ENCODE measurements at places on chromosomes 7 and 10.

DNA sequence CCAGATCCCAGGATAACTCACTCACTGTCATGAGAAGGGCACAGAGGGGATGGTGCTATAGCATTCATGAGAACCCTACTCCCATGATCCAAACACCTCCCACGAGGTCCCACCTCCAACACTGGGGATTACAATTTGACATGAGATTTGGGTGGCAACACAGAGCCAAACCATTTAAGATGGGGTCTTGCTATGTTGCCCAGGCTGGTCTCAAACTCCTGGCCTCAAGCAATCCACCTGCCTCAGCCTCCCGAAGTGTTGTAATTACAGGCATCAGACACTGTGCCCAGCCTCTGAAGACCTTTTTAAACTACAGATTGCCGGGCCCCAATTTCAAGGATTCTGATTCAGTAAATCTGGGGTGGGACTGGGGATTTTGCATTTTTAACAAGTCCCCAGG, 98.5 kb downstream of the BAMBI start:
- no peak for DNase-seq

GRCh38 chr7:71846160-71846559, 566.0 kb downstream of the CALN1 start:
- peak; percentile 61 for DNase-seq

- DNase-seq, result no peak
These were observed 83.1 kb downstream of the ADARB2 start for GRCh38 chr10:1654247-1654646.

DNA sequence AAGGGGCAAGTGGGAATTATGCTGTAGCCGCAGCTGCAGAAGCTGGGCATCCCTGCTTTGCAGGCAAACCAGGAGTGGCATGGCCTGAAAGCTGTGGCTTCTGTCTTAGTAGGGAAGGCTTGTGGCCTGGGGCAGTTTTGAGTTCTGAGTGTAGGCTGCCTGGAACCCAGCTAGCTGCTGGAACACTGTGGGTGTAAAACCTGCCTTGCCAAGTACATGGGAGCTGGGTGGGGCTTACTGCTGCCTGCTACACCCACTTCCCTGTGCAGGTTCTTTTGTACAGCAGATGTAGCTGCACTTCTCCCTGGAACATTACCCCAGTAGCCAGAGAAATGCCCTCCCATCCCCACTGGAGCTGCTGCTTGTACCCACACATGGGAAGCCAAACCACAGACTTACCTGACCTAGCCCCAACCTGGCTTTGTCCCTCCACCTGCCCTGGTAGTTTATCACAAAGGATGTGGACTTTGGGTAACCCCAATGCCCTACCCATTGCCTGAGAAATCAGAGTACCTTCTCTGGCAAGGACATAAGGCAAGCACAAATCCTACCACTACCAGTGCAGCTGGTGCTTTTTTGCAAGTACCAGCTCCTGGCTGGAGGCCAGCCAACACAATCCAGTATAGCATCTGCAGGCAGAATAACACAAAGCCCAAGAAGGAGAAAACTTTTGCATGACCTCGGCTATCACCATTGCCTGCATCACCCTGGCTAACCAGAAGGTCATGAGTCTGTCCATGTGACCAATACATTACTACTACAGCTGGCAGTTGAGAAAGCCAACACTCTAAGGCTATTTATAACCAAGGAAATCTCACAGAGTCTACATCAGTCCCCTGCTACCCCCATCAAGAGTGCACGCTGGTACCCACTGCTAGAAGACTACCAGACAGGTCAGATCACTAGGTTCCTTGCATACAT, 26.5 kb upstream of the PPP1R3A start:
- DNase-seq, result no peak

DNA sequence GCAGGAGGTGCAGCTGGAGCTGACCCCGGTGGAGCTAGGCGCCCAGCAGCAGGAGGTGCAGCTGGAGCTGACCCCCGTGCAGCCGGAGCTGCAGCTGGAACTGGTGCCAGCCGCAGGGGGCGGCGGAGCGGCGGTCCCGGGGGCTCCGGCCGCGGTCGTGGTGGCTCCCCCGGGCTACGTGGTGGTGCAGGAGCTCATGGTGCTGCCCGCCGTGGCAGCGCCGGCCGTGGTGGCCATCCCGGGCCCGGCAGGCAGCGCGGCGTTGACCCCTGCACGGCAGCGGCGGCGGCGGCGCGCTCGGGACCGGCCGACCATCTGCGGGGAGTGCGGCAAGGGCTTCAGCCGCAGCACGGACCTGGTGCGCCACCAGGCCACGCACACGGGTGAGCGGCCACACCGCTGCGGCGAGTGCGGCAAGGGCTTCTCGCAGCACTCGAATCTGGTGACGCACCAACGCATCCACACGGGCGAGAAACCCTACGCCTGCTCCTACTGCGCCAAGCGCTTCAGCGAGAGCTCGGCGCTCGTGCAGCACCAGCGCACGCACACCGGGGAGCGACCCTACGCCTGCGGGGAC, 6.8 kb downstream of the ZNF853 start:
- no peak for DNase-seq

GRCh38 chr10:59577984-59578383, 131.7 kb downstream of the SLC16A9 start:
- DNase-seq, result no peak

- no peak for DNase-seq
These were observed 9.2 kb downstream of the GLCCI1 start for GRCh38 chr7:7977774-7978173.

GRCh38 chr7:151876899-151877777, at the start of gene PRKAG2:
Gene PRKAG2, minus strand, starts transcription at chr7:151877115. Its CDS starts 495 bp downstream, at chr7:151876620.
- DNase-seq, result no peak

- no peak for DNase-seq
These were observed 66.4 kb downstream of the MINDY4 start for GRCh38 chr7:30837581-30837980.

- no peak for DNase-seq
These were observed 204.6 kb downstream of the IMMP2L start for GRCh38 chr7:111357691-111358090.

DNA sequence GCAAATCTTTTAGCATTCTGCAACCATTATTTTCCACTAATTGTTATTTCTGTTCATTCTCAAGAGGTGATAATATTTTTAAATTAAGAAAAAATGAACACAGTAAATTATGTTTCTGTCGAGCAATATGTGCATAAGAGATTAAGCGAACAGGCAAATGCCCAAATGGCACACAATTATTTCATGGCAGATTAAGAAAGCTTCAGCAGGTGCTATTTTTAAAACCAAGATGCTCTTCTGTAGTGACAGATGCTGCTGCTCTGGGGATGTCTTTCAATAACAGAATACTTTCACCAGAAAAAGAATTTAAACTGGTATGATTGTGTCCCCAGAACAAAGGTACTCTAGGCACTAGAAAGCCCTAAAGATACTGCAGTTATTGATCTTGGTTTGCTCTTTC, 412.7 kb upstream of the SORCS1 start:
- no peak for DNase-seq

DNA sequence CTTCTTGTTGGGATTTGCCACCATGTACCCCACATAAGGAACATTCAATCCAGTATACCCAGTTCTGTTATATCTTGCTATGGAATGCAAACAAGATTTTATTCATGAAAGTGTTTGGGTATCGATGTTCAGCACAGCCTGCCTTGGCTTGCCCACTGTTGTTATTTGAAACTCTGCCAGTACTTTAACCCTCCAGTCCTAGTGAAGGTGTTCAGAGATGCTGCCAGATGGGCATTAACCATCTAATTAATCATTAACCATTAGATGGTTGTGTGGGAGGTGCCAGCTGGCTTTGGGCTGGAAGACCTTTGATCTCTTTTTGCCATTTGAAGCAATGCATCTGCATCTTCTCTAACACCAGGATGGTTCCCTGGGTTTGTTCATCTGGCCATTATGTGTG, 363.0 kb downstream of the SH2D4B start:
- DNase-seq, result no peak

- DNase-seq, result no peak
These were observed 66.8 kb downstream of the ADAM12 start for GRCh38 chr10:126321440-126321839.

DNA sequence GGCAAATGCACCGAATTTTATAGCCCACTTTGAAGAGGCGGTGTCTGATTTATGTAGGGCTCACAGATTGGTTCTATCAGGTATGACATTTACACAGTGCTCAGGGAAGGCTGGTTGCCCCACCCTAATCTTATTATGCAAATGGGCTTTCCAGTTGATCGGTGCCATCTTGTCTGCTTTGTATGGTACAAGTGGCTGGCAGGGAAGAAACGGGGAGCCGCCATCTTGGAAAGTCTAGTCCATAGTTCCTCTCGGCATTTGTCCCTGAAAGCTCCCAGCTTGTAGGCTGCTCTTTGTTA, 36.6 kb downstream of the TMEM229A start:
- DNase-seq, result no peak

DNA sequence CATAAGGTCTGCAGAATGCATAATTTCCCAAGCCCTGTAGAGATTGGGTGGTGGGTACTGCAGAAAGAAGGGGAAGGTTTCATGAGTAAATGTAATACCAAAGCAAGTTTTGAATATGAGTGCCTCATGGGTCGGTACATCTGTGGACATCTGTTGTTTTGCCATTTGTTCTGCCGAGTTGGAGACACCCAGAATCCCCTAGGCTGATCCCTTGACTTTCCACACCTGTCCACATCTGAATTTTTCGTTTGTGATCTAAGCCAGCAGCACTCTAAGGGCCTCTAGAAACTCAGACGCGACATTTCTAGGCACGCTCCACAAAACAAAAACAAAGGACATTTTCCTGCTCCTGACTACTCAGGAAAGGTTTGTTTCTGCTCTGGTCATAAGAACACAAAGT, 11.7 kb upstream of the SLF2 start:
- DNase-seq, result peak; percentile 22

GRCh38 chr10:6416892-6417512, 163.1 kb downstream of the PRKCQ start:
- DNase-seq, result no peak

- no peak for DNase-seq
These were observed 226.5 kb downstream of the RPS24 start for GRCh38 chr10:78260141-78260540.

GRCh38 chr10:69265521-69265920, 12.8 kb upstream of the HK1 start:
- no peak for DNase-seq

GRCh38 chr10:51386248-51386885, 312.1 kb downstream of the PRKG1 start:
- no peak for DNase-seq

- no peak for DNase-seq
These were observed 683.8 kb upstream of the ANKRD30A start for GRCh38 chr10:36441557-36441956.

GRCh38 chr7:102098986-102099385, 187.7 kb upstream of the SH2B2 start:
- DNase-seq, result no peak

Measured in H1 (cell line).